Activated T-helper 1 cell treated with anti-CD3 and anti-CD28 coated beads, Interleukin-12 subunit alpha, Interleukin-12 subunit beta, Interleukin-2, Interleukin-4 antibody, amounts not matched to agents 30 ng/mL and 10 ng/mL and 1 ng/mL, durations not matched to agents 14 hours and 24 hours and 36 hours (primary cell): ENCODE measurements at places on chromosomes 2 and 18. TPM values are rescaled to one million over a fixed set of nuclear protein-coding genes. Genes with fewer than 3 reads are reported as not detected.
A peak's percentile ranks its signal among the peaks of the same experiment; 100 is the strongest.

DBI gene
- total RNA-seq = 142 and 146 TPM in 2 replicates

- no peak overlapping the region for H3K27ac ChIP-seq
- no peaks in the 10 kb centered on the region for H3K36me3 ChIP-seq
- peaks cover 6% of the 10 kb centered on the region for H3K27me3 ChIP-seq
- DNase-seq = no peak
Observed at GRCh38 chr2:47741637-47742036, 41.3 kb upstream of the MSH6 start.

DNA sequence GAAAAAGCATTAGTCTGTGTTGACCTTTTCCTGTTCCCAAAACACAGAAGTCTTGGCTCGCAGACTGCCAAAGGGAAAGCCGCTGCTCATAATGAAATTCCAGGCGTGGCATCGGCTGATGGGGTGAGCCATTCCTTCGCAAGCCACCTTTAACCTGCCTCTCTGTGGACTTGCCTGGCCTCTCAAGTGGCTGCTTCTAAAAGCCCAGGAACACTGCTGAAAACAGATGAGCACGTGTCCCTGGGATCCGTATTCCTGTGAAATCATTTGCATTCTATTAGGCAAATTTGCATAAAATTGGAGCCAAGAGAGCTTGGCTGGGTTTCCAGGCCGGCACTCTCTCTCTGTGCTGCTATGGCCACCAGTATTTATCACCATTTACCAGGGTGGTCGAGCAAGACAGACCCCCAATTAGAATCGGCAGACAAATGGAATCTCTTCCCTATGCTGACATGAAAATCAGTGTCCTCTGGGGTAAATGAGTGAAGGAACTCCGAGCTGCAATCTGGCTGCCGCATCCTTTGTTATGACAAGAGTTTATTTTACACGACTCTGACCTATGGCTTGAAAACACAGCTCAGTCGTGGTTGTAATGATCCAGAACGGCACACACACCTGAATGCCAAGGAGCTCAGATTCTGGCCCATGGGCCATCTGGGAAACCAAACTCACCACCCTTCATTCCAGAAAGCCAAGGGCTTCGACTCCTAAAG lies 21.7 kb downstream of the BCL2 start:
- DNase-seq = no peak
- H3K4me3 ChIP-seq = peak overlapping the region; percentile 45
- peaks cover 80% of the 10 kb centered on the region for H3K4me1 ChIP-seq
- H3K36me3 ChIP-seq = peaks cover 78% of the 10 kb centered on the region
- H3K27me3 ChIP-seq = no peaks in the 10 kb centered on the region

GRCh38 chr2:57711991-57712390 lies 334.6 kb upstream of the VRK2 start:
- H3K36me3 ChIP-seq = no peaks in the 10 kb centered on the region
- no peaks in the 10 kb centered on the region for H3K4me1 ChIP-seq
- H3K4me3 ChIP-seq = no peak overlapping the region
- no peak for DNase-seq
- no peaks in the 10 kb centered on the region for H3K27me3 ChIP-seq

- no peak overlapping the region for H3K27ac ChIP-seq
- no peaks in the 10 kb centered on the region for H3K27me3 ChIP-seq
- H3K4me3 ChIP-seq = no peak overlapping the region
- H3K4me1 ChIP-seq = no peaks in the 10 kb centered on the region
Observed at GRCh38 chr2:52222128-52222527, 1190.2 kb upstream of the NRXN1 start.

GRCh38 chr18:56021136-56021808 lies 433.3 kb upstream of the TCF4 start:
- H3K27ac ChIP-seq = no peak overlapping the region
- DNase-seq = no peak
- H3K4me3 ChIP-seq = no peak overlapping the region
- H3K36me3 ChIP-seq = no peaks in the 10 kb centered on the region
- no peaks in the 10 kb centered on the region for H3K27me3 ChIP-seq
- H3K4me1 ChIP-seq = no peaks in the 10 kb centered on the region

GRCh38 chr2:151520976-151521375 lies 111.3 kb downstream of the RIF1 start:
- no peaks in the 10 kb centered on the region for H3K27me3 ChIP-seq
- no peak for DNase-seq
- no peak overlapping the region for H3K27ac ChIP-seq
- no peak overlapping the region for H3K4me3 ChIP-seq
- H3K36me3 ChIP-seq = no peaks in the 10 kb centered on the region

DNA sequence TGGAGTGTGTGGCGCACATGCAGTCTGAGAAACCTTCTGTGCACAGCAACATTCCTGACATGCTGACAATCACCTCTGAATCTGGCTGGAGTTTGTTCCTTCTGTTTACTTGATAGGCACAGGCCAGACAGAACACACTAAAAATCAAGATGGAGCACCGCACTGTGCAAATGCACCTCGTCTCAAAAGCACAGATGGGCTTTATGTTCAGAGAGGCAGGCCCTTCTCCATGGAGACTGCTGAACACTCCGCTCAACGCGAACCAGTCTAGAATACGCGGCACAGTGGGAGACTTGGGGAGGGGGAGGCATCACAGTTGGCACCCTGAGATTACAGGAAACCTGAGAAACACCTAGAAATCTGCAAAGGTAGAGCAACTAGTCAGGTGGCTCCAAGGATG lies 58.4 kb upstream of the DNMT3A start:
- H3K27me3 ChIP-seq = no peaks in the 10 kb centered on the region
- H3K4me1 ChIP-seq = peaks cover 24% of the 10 kb centered on the region
- H3K36me3 ChIP-seq = no peaks in the 10 kb centered on the region

TUBA4B gene
- total RNA-seq = not detected in 2 replicates

RAMP1 gene
- total RNA-seq = 19.4 and 21.1 TPM in 2 replicates

DNA sequence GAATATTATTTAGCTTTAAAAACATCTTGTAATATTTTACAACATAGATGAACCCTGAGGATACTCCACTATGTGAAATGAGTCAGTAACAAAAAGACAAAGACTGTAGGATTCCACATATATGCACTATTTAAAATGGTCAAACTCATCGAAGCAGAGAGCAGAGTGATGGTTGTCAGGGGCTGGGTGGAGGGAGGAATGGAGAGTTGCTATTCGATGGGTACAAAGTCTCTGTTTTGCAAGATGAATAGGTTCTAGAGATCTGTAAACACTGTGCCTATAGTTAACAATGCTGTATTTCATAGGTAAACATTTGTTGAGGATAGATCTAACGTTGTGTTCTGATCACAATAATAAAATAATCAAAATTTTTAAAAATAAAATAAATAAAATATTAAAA lies 1675.9 kb upstream of the CELF4 start:
- no peaks in the 10 kb centered on the region for H3K36me3 ChIP-seq
- no peak overlapping the region for H3K27ac ChIP-seq

DNA sequence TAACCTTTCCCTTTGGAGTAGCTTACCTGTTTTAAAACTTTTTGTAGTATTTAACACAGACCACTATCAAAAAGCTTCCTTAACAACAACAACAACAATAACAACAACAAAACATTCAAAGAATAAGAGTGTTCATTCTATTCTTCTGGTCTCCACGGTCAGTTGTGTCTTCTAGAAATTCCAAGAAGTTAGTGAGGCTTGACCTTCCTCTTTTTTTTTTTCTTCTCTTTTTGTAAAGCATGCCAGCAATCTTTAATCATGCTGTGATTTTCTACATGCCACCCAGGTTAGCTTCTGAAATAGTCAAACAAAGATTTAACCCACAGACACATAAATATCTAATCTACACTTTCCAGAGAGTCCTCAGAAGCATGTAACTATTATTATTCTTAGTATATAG lies 28.4 kb upstream of the KLHL14 start:
- no peak overlapping the region for H3K27ac ChIP-seq
- H3K36me3 ChIP-seq = no peaks in the 10 kb centered on the region
- no peak overlapping the region for H3K4me3 ChIP-seq
- no peaks in the 10 kb centered on the region for H3K27me3 ChIP-seq
- H3K4me1 ChIP-seq = no peaks in the 10 kb centered on the region
- DNase-seq = no peak

DSG3 gene
- total RNA-seq = not detected in 2 replicates

- H3K27me3 ChIP-seq = peaks cover 2% of the 10 kb centered on the region
- no peaks in the 10 kb centered on the region for H3K4me1 ChIP-seq
- no peak overlapping the region for H3K4me3 ChIP-seq
- H3K36me3 ChIP-seq = no peaks in the 10 kb centered on the region
- no peak overlapping the region for H3K27ac ChIP-seq
Observed at GRCh38 chr2:45974056-45974455, 322.6 kb downstream of the PRKCE start.

GRCh38 chr2:129492548-129492947 lies 486.9 kb upstream of the RAB6C start:
- H3K27ac ChIP-seq = no peak overlapping the region
- H3K27me3 ChIP-seq = no peaks in the 10 kb centered on the region
- no peaks in the 10 kb centered on the region for H3K4me1 ChIP-seq
- no peak overlapping the region for H3K4me3 ChIP-seq
- DNase-seq = no peak
- no peaks in the 10 kb centered on the region for H3K36me3 ChIP-seq

- H3K27ac ChIP-seq = no peak overlapping the region
- H3K27me3 ChIP-seq = no peaks in the 10 kb centered on the region
- peaks cover 21% of the 10 kb centered on the region for H3K36me3 ChIP-seq
- peaks cover 76% of the 10 kb centered on the region for H3K4me1 ChIP-seq
Observed at GRCh38 chr2:105869341-105869740, 124.6 kb downstream of the NCK2 start.

FLACC1 gene
- 0.23 and 1.1 TPM in 2 replicates for total RNA-seq

- no peaks in the 10 kb centered on the region for H3K36me3 ChIP-seq
- no peak for DNase-seq
- peaks cover 26% of the 10 kb centered on the region for H3K27me3 ChIP-seq
- H3K4me1 ChIP-seq = peaks cover 6% of the 10 kb centered on the region
- no peak overlapping the region for H3K4me3 ChIP-seq
Observed at GRCh38 chr2:218384975-218385374, 2.9 kb downstream of the SLC11A1 start.

DNA sequence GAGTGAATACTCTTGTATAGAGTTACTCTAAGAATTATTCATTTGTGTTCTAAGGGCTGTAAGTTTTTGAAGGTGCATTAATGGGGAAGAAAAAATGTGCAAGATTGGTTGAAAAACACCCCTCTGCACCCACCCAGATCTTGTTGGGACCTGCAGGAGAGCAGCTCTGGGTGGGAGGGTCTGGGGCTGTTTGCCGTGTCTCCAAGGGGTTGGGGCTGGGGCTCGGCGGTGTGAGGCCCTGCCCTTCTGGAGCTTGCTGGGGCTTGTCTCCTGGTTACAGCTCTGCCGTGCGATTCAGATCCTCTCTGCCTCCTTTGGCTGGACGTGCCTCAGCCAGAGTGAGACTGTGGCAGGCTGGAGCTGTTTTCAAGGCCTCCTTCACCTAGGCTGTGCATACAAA lies 26.1 kb downstream of the IGFBP2 start:
- no peak for DNase-seq

GRCh38 chr18:76374330-76375281 lies 120.4 kb downstream of the ZNF516 start:
- peak overlapping the region; percentile 70 for H3K27ac ChIP-seq
- peaks cover 40% of the 10 kb centered on the region for H3K4me1 ChIP-seq
